ENCODE measurements at places on chromosomes 7 and 10. TPM values are rescaled to one million over a fixed set of nuclear protein-coding genes. Genes with fewer than 3 reads are reported as not detected.
A peak's percentile ranks its signal among the peaks of the same experiment; 100 is the strongest.

SPDYE2B gene
- not detected for total RNA-seq

UNC5B gene
- 14.5 TPM for total RNA-seq

- peak overlapping the region; percentile 36 for H3K4me3 ChIP-seq
- no peak overlapping the region for H3K27ac ChIP-seq
- DNase-seq, result no peak
- peaks cover 3% of the 10 kb centered on the region for H3K4me1 ChIP-seq
- H3K36me3 ChIP-seq, result no peaks in the 10 kb centered on the region
These were observed 45.5 kb upstream of the RHOBTB1 start for GRCh38 chr10:60989400-60989876.

GRCh38 chr10:32413513-32413912 is 32.4 kb upstream of the CCDC7 start:
- no peak overlapping the region for H3K4me3 ChIP-seq
- H3K27ac ChIP-seq, result no peak overlapping the region
- no peaks in the 10 kb centered on the region for H3K4me1 ChIP-seq
- no peaks in the 10 kb centered on the region for H3K36me3 ChIP-seq
- H3K27me3 ChIP-seq, result no peaks in the 10 kb centered on the region

DNA sequence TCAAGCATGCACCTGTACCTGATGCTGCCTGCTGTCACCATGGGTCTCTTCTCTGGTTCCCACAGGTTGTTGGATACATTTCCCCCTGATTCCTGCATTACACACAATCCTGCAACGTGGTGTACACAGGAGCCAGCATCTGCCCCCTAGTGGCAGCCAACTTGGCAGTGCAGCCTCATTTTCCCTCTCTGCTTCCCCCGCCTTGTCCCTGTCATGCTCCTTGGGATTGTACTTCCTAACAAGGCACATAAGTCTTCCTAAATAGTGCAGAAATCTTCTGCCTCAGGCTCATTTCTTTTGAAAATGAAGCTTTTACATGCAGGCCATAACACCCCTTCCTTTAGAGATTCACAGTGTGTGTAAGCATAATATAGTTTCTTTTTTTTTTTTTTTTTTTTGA is 387.5 kb downstream of the CCSER2 start:
- no peak overlapping the region for H3K27ac ChIP-seq
- H3K4me3 ChIP-seq, result no peak overlapping the region
- H3K36me3 ChIP-seq, result no peaks in the 10 kb centered on the region

DNA sequence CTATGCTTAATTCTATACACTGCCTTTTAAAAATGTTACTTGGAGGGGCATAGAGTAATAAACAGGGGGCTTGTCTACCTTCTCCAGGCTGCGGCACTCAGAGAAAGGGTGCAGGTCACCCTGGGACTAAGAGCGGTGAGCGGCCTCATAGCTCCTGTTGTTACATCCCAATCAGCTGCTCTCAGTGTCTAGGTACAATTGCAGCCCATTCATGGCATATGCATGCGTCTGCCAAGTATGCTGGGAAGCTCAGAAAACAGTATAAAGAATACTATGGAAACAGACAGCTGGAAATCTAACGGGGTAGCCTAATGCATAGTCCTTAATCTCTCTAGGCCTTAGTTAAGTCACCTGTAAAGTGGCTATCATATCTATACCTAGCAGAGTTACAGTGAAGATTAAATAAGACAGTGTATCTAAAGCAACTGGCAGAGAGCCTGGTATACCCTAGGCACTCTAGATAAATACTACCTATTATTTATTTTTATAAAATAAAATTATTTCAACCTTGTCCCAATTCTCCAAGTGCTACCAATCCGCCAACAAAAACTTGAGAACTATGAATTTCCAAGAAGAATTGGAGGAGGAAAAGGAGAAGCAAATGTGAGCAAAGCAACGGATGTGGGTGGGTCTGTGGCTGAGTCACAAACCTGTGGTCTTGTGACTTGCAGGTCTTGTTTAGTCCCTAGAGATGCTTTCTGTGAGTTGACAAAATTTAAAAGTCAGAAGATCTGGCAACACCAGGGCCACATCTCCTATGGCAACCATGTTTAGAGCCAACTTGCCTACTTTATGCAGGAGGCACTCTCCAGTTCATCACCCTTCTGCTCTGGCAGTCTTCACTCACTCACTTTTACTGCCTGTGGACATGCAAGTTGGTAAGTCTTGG is 183.0 kb downstream of the RAPGEF5 start:
- H3K27ac ChIP-seq, result no peak overlapping the region
- DNase-seq, result no peak
- H3K36me3 ChIP-seq, result no peaks in the 10 kb centered on the region
